ENCODE measurements at places on chromosomes 16 and 17.

- DNase-seq = no peak
Measured at GRCh38 chr17:62876063-62876462, 67.9 kb upstream of the MARCHF10 start.

GRCh38 chr16:72850853-72851252 lies 197.1 kb downstream of the ZFHX3 start:
- peak; percentile 64 for DNase-seq

DNA sequence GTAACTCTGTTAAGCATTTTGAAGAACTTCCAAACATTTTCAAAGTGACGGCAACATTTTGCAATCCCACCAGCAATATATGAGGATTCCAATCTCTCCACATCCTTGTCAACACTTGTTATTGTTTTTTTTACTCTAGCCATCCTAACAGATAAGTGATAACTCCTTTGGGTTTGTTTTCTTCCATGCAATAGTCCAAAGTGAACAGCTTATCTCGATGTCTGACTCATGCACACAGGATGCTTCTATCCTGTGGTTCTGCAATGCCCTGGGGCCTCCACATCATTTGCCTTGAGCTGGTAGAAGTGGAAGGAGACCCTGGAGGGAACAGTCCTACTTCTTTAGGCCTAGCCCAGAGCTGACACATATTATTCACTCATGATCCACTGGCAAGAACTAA lies 13.0 kb downstream of the TLE7 start:
- no peak for DNase-seq

DNA sequence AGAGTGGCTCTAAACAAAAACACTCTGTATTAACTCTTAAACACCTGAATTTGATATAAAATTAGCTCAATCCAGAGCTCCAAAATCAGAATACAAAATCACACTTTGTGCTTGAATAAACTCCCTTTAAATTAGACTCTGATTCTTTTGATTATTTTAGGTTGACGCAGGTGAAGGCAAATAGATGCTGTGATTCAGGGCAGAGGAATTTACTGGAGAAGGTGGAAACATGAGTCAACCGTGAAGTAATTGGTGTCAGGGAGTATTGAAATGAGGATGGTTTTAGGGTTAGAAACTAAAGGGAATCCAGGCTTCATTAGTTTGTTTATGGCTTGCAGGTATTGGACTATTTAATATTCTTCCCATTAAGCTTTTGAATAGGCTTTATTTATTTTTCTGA lies 37.1 kb upstream of the TEKT1 start:
- no peak for DNase-seq

DNA sequence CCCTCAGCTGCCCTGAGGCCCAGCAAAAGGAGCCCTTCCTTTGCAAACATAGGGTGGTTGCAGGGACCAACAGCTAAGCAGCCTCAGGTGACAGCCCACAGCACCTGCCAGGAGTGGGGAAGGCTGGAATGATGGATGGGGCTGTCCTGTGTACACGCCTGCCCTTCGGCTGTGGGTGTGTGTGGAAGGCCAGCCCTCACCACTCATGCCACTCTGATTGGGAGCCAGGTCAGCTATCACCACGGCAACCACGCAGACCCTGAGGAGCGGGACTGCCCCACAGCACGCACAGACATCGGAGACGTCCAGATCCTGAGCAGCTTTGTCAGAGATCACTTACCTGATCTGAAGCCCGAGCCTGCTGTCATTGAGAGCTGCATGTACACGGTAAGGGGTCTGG lies 11.9 kb downstream of the PIPOX start:
- DNase-seq = no peak

DNA sequence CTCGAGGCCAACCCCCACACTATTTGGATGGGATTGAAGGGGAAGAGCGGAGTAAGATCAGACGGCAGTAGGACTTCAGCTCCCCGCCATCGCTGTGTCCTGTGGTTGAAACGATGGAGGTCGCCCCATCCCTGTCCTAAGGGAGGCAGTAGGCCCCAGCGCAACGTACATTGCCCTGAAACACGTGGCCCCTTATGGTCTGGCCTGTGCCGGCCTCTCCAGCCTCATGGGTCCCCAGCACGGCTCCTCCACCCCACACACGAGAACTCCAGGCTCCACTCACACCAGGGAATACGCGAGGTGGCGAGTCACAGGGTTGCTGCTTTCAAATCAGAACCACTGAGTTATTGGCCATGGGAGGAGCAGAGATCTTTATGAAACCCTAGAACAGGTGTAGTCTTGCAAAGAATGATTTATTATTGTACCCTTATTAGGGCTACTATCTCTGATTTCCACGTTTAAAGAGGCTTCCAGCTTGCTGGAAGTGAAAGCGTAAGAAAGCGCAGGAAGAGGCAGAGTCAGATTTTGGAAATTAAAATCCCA lies 669 bp upstream of the DCTPP1 start:
- no peak for DNase-seq

DNA sequence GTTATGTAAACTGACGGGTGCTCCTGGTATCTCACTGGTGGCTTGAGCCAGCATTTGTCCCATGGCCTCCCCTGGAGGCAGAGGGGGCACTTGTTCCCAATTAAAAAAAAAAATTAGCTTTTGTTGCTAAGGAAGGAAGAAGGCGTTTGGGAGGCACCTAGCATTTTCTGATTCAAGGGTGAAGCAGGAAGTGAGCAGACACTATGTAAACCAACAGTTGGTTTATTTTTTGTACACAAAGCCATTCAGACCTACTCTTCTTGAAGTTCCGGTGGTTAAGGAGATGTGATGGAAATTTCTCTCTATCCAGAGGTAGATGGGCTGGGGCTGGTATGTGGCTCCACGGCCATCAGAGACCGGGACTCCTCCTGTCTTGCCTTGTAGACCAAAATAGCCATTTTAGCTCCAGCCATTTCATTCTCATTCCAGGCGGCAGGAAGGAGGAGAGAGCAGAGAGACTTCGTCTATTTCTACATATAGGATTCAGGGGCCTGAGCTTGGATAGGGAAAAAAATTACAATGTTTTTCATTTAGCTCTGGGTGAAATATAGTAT lies 103.0 kb downstream of the SNX29 start:
- DNase-seq = no peak

DNA sequence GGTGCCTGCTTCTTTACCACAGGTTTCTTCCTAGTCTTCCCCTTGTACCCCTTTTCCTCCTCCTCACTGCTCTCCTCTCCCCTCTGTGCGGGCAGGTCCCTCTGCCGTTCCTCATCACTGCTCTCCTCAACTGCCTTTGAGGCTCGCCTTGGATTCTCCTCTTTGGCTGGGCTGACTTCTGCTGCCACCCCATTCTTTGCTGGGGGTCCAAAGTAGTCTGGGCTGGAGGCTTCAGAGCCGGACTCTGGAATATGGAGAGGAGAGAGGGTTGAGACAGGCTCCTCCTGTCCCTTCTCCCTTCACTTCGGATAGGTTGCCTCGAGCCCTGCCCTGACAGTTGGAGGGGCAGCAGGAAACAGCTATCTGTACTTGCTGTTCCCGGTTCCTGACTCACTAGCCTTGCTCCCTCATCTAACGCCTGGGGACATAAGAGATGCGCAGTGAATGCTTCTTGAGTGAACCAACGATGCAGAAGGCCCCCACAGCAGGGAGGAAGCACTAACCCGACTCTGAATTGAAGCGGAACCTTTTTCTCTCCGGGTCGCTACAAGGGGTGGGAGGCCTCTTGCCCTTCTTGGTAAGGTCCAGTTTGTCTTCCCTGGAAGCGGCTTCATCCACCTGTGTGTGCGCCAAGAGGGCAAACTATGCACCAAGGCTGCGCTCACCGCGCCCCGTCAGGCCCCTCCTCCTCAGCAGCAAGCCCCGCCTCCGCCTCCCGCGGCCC lies 655 bp downstream of the HIRIP3 start:
- peak; percentile 42 for DNase-seq

DNA sequence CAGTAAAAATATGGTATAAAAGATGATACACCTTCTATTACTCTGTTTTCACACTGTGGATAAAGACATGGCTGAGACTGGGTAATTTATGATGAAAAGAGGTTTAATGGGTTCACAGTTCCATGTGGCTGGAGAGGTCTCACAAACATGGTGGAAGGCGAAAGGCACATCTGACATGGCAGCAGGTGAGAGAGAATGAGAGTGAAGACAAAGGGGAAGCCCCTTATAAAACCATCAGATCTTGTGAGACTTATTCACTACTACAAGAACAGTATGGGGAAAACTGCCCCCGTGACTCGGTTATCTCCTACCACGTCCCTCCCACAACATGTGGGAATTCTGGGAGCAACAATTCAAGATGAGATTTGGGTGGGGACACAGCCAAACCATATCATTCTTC lies 45.6 kb downstream of the TBC1D26 start:
- no peak for DNase-seq

DNA sequence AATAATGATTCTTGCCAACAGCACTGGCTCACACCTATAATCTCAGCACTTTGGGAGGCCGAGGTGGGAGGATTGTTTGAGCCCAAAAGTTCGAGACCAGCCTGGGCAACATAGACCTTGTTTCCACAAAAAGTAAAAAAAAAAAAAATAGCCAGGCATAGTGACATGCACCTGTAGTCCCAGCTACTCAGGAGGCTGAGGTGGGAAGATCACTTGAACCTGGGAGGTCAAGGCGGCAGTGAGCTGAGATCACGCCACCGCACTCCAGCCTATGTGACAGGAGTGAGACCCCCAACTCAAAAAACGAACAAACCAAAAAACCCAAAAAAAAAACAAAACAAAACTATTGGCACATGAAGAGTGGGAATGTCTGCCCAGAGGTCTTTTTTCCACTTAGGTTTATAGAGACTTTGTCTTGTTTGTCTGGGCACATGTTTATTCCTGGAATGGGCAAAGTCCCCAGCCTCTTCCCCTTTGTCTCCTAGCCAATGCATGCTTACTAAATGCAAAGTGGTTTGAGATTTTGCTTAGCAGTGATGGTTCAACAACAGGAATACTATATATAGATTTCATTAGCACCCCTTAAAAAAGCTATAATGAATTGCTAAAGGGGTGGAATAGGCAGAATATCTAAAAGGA lies 25.9 kb downstream of the NMT1 start:
- DNase-seq = no peak

DNA sequence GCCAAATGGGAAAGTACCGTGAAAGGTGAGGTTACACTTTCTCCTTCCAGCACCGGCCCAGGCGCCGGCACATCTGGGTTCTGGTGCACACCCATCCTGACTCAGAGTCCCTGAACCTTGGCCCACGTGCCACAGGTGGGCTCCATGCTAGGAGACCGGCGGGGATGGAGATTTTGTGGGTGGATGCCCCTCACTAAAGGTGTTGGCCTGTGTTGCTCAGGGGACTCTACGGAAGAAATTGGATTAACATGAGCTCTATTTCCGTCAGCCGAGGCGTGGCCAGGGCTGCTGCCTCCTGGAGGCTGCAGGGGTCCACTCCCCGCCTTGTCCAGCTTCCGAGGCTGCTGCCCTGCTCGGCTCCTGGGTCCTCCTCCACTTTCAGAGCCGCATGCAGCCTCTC lies 30.8 kb downstream of the FBXO31 start:
- no peak for DNase-seq

GRCh38 chr17:49858796-49859195 lies 10.9 kb upstream of the TAC4 start:
- no peak for DNase-seq

GRCh38 chr17:82713071-82713723 lies 3.3 kb upstream of the FN3KRP start:
- DNase-seq = no peak

All from choroid plexus epithelial cell (primary cell).